ENCODE measurements at places on chromosomes 7 and 10.

GRCh38 chr7:12322284-12322902 lies 81.3 kb downstream of the VWDE start:
- DNase-seq, result no peak

- no peak for DNase-seq
Measured at GRCh38 chr7:132830941-132831340, 250.9 kb downstream of the CHCHD3 start.

GRCh38 chr7:81929386-81929785 lies 159.5 kb upstream of the HGF start:
- DNase-seq, result no peak

DNA sequence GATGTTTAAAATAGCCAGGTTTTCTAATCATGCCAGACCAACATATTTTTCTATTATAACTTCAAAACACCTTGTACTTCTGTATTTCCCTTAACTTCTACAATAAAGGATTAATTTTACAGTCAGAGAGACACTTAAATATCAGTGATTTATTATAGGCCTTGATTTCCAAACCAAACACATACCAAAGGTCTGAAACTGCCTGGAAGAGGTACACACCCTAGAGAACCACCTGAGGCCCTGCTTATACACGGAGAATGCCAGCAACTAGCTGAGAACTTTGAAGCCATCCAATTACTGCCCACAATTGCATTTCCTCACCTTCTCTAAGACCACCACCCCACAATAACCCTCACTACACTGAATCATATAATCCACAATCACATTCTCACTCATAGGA lies 4.9 kb downstream of the CCDC6 start:
- DNase-seq, result no peak

DNA sequence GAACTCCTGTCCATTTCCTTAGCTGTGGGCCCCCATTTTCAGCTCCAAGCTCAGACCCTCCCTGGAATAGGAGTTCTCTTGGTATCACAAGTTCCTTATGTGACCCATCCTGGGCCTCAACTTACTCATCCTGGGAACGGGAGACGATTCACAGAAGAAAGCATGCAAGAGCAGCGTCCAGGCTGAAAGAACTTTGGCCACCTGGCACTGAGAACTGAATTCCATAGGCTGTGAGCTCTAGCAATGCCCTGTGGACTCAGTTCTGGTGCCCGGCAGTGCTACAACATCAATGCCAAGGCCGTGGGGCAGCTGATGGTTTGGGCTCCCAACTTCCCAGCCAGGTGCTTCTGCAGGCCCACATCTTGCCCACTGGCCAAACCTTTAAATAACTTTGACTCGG lies 3.9 kb upstream of the CUEDC2 start:
- no peak for DNase-seq

All from stimulated activated CD8-positive, alpha-beta memory T cell treated with anti-CD3 and anti-CD28 coated beads, Interleukin-4, amount 100 ng/mL, for 4 hours (primary cell).